Spleen (tissue), 13 donors: ENCODE measurements at places on chromosomes 12 and 14.

DNA sequence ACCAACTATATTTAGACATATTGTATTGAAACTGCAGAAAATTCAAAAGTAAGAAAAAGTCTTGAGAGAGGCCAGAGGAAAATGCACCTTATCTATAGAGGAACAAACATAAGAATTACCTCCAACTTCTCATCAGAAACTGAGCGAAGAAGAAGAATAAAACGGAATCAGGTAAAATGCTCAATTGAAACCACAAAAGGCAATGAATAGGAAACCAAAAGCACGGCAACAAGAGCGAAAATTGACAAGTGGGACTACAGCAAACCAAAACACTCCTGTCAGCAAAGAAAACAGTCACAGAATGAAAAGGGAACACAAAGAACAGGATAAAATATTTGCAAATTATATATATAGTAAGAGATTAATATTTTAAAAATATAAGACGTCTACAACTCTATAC lies 61.9 kb upstream of the PARP11 start:
- no peak for DNase-seq

- DNase-seq, result no peak
Observed at GRCh38 chr12:93149229-93149628, 220.1 kb upstream of the EEA1 start.

- DNase-seq, result no peak
Observed at GRCh38 chr14:36075203-36075602, 101.3 kb downstream of the PTCSC3 start.

- DNase-seq, result no peak
Observed at GRCh38 chr14:50335389-50335788, 23.3 kb downstream of the DMAC2L start.

GRCh38 chr14:50417853-50418252 lies 21.2 kb upstream of the CDKL1 start:
- DNase-seq, result no peak

DNA sequence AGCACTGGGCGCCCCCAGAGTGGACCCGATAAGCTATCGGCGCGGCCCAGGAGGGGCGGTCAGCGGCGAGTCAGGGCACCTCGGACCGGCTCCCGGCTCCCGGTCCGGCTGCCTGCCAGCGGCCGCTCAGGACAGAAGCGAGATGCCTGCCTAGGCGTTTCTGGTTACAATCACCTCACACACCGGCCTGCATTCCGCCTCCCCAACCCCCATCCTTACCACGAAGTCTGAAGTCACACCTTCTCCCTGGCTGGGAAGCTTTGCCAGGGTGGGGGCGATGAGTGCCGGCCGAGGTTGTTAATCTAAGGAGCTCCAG lies 42.6 kb upstream of the TBX5 start:
- DNase-seq, result no peak

GRCh38 chr12:63206494-63206893 lies 55.5 kb upstream of the AVPR1A start:
- DNase-seq, result no peak

DNA sequence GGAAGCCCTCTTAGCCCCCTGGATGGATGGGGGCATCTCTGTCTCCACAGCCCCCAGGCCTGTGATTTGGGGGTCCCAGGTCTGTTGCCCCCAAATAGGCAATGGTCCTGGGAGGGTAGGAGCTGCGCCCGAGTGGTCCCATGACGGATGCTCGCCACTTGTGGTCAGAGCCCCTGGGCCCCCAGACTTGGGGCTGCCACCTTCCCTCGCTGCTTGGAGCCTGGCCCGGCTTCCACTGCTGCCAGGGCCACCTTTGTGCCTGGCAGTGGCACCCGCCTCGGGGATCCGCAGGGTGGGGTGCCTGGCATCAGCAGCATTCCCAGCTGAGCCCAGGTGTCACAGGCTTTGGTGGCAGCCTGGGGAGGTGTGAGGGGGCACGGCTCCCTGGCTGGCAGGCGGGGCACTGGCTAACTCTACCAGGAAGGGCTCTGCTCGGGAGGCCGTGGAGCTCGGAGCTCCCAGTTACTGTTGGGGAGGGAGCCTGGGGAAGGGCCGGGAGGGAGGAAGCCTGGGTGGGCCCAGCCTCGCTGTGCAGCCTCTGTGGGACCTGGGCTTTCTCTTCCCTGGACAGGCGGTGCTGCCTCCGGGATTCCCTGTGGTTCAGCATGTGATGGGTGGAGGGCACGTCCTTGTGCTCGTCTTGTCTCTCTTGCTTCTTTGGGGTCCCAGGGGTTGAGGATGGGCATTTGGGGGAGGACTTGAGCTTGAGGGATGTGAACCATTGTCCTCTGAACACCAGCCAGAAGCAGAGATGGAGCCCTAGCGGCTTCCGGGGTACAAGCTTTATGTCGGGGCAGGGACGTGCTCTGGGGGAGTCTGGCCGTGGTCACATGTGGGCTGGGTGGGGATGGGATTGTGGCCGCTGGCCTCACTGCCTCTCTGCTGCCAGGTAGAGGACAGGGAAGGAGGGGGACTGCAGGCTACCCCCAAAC lies 5.4 kb downstream of the KIF26A start:
- peak; percentile 69 for DNase-seq

- no peak for DNase-seq
Observed at GRCh38 chr12:113645183-113645582, 173.5 kb upstream of the LHX5 start.

DNA sequence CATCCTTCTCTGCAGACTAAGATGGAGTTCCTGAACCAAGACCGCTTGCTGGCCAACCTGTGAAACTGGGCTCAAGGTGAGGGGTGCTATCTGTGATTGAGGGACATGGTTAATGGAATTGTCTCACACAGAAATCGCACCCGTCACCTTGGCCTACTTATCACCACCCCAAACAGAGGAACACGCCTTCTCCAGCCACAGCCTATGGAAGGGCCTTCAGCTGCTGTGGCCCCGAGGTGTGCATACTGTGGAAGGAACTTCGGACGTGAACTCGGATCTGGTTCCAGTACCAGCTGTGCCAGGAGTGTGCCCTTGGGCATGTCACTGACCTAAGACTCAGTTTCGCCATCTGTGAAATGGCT lies 44.4 kb downstream of the EVL start:
- DNase-seq, result no peak

DNA sequence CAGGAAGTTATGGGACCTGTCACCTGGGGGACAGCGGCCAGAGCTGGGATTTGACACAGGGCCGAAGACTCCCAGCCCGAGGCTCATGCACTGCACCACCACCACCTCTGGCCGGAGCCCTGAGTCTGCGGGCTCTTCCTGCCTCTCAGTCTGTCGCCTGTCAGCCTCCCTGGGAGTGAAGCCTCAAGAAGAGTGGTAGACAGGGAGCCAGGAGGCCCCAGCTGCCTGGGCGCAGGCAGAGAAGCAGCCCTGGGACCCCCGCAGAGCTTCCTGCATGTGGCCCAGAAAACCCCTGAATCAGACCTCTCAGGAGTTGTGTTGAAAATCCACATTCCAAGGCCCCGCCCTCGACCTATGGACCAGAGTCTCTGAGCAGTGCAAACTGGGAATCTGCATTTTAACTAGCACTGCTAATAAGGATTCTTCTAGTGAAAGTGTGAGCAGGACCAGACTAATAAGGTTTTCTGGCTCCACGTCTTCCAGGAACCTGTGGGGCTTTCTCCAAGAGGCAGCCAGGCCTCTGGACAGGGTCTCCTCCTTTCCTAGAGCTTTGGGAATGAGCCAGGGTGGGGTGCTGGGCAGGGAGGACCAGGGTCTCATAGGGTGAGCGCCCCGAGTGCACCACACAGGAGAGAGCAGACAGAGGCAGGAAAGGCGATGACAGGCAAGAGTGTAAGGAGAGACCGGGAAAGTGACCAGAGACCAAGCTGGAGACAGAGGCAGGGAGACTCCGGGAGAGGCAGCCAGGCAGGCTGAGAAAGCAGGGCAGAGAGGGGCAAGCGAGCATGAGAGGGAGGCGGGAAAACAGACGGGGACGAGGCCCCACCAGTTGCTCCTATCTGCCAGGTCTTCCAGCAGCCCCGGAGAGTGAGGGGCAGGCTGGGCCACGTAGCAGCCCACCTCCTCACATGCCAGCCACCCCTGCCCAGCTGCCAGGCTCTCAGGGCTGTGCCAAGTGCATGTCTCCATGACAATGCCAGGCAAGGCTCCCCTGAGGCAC lies 112.4 kb downstream of the BCL11B start:
- DNase-seq, result no peak

DNA sequence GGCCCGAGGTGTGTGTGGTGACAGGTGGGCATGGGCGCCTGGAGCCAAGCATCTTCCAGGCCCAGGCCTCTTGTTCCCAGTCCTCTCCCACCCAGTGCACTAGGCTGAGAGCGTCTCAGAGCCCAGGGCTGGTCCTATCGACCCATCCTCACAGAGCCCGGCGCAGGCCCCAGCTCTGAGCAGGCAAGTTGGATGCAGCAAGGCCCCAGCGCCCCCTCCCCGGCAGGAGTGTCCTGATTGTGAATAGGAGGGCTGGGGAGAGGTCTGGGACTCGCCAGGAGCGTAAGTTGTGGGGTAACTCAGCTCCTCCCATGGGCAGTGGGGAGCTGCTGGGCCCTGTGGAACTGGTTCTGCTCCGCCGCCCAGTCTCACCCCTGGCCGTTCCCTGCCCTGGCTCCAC lies 26.3 kb downstream of the CALM1 start:
- no peak for DNase-seq

GRCh38 chr12:57874166-57875108 lies 27.9 kb upstream of the CTDSP2 start:
- no peak for DNase-seq

- DNase-seq, result no peak
Observed at GRCh38 chr12:74365178-74365964, 172.3 kb upstream of the ATXN7L3B start.

DNA sequence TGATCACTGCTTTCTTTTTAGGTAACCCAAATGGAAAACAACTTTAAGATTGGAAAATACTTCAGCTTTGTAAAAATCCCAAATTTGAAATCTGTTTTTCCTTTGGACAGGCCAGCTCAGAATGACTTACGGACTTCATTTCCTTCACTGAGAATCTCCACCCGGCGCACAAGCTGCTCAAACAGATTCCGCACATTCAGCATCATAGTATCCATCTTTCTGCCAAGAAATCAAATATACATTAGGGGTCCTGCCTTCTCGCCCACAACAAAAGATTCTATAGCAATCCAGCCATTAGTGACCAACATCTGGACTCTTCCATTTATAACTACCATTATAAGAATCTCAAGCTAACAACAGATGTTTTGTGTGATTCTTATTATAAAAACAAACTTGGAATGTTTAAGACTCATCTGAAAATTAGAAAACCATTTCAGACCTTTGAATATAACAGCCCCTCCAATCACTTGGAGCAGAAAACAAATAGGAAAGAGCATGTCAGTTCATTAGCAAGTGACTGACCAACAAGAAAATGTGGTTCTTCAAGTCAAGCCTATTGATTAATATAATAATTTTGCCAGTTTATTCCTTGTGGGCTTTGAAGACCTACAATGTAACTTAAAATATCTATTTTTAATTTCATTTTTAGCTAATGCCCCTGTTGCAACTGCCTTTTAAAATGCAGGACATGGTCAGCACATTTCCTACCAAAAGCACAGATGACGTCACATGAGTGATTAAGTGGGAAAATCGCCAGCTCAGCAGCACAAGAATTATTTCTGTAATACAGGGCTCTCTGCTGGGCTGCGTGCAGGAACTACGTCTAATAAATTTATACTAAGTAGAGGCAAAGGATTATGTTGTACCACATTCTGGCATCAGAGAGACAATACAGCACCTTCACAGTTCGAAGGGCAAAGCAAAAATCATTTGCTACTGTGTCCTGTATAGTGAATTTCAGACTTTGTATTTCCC lies 8.5 kb downstream of the RACGAP1 start:
- no peak for DNase-seq

GRCh38 chr12:6538420-6539313 lies 4.3 kb downstream of the GAPDH start:
- no peak for DNase-seq

DNA sequence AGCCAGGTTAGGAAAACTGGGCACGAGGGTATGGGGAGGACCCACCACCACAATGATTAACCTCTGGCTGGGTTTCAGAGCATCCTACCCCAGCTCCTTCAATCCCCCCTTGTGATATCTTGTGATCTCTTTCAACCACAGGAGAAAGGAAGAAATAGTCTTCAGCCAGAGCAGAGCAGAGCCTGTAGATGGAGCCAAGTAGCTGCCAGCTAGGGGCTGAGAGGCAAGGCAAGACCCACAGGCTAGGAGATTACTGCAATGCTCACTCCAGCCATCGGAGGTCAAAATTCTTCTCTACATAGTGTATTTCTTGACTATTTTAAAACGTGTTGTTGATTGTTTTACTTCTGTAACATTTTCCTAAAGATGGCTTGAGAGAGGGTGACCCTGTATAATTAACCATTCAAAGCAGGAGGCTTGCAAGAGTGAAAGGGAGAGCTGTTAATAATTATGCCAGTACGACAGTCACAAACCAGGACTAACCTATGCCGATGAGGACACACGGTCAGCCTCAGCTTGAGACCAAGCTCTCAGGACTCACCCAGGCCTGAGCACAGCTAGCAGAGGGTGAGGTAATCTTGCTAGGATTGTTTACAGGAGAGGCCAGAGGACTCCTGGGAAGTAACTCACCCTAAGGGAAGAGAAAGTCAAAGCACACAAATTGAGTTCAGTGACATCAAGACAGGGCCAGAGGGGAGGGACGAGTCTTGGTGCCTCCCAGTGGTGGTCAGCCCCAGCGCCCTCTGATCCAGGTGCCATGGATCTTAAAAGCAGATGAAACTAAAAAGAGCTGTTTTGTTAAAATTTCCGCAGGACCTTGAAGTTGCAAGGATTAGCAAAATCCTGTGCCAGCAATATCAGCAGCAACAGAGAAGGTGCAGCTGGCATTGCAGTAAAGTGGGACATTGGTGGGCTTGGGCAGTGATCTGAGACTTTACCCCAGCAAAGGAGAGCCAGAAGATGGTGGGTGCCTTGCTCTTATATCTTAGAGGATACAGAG lies 29.8 kb upstream of the CDKN3 start:
- no peak for DNase-seq

DNA sequence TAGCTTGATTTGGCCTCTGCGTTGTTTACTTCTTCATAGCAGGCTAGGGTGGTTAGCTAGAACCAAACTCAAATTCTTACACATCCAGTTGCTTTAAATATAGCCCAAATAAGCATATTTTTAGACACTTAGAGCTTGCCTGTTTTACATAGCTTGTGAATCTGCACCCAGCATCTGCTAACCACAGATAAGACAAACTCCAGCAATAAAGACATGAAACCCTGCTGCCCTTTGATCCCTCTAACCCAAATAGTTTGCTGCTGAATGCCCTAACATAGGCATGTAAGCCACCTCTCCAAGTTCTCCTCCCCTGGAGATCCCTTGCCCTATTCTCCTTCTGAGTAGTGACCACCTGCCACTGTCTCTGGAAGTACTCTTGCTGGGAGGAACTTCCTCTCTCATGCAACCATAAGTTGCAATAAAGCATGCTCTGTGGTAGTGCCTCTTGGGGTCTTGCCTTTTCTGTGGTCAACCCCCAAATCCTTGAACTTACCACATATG lies 185.6 kb downstream of the TMEM117 start:
- DNase-seq, result no peak

DNA sequence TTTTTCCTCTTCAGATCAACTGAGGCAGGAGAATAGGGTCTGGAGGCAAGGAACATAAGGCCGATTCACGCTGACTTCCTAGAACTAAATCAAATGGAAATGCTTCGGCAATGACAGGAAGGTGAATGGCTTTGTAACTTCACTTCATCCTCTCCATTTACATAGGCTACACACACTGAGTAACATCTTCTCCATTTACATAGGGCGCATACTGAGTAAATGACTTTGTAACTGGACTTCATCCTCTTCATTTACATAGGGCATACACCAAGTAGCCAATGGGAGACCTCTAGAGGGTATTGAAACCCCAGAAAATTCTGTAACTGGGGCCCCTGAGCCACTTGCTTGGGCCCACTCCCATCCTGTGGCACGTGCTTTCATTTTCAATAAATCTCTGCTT lies 71.0 kb upstream of the CPSF6 start:
- no peak for DNase-seq

GRCh38 chr14:75230140-75230792 lies 48.4 kb upstream of the FOS start:
- DNase-seq, result peak; percentile 87
